Suppressor macrophage treated with lipopolysaccharide for 4 hours (primary cell): ENCODE measurements at places on chromosomes 6 and 20.
A peak's percentile ranks its signal among the peaks of the same experiment; 100 is the strongest.

GRCh38 chr6:79627422-79627821, 3.7 kb upstream of the SH3BGRL2 start:
- DNase-seq: no peak

- DNase-seq: no peak
Measured at GRCh38 chr6:88163616-88164015, 2.5 kb downstream of the CNR1 start.

GRCh38 chr6:106477790-106478189, 117.3 kb downstream of the CRYBG1 start:
- DNase-seq: no peak

DNA sequence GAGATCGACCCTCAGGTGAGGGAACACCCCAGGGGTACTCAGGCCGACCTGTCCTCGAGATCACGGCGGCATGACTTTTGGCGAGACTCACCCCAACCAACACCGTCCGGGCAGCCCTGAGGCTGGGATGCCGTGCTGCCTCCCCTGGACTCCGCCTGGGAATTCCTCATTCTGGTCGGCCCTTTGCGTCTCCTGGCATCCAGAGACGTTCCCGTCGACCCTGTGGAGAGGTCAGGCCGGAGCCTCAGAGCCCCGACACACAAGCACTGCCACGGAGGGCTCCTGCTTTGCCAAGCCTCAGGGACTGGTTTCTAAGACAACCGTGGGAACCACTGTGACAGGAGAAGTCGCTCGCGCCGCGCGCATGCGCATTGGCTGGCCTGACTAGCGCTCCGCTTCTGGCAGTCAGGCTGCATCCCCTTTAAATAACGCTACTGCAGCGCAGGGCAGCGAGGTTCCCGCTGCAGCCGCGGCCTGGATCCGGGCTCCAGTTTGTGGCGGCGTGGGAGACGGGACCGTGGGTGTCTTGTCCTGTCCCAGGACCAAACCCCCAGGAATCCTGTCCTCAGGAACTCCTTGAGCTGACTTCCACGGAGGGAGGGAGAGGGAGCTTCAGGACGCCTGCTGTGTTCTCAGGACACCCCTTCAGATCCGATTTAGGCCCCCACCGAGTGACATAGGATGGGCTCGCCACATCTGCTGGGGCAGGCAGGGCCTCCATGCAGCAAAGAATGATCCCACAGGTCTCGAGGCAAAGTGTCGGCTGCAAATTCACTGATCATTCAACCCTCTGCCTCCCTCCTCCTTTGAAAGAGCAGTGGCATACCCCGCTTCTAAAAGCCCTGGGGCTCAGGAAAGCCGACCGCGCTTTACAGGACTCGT, 163.2 kb upstream of the ZNF337 start:
- peak; percentile 73 for DNase-seq

DNA sequence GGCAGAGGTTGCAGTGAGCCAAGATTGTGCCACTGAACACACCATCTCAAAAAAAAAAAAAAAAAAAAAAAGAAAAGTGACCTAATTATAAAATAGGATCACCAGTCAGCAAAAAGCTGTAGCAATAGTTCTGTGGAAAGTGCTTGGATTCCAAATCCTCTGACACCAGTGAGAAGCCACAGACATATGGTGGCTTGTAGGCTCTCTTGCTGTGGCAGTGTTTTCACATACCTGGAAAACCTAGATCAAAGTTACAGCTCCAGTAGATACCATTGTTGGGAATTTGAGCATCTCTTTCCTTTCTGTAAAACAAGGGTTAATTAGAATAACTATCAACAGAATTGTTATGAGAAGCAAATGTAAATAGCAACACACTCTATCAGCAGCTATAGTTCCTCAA, 4.1 kb downstream of the CCDC170 start:
- DNase-seq: peak; percentile 33

DNA sequence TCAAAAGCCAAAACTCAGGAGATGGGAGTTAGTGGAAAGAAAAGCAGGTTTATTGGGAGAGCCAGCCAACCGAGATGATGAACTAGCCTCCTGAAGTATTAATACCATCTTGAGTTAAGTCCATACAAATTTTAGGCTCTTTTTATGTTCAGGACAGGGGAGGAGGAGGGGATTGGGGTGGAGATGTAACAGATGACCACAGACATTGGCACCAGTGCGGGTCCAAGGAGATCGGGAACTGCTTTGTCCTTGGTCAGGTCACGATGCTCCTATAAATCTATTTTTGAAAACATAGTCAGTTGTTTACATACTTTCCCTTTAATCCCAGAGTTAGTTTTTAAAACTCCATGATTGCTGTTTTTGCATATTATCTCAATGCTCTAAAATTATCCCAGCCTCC, 219.6 kb downstream of the ANKRD60 start:
- DNase-seq: no peak

DNA sequence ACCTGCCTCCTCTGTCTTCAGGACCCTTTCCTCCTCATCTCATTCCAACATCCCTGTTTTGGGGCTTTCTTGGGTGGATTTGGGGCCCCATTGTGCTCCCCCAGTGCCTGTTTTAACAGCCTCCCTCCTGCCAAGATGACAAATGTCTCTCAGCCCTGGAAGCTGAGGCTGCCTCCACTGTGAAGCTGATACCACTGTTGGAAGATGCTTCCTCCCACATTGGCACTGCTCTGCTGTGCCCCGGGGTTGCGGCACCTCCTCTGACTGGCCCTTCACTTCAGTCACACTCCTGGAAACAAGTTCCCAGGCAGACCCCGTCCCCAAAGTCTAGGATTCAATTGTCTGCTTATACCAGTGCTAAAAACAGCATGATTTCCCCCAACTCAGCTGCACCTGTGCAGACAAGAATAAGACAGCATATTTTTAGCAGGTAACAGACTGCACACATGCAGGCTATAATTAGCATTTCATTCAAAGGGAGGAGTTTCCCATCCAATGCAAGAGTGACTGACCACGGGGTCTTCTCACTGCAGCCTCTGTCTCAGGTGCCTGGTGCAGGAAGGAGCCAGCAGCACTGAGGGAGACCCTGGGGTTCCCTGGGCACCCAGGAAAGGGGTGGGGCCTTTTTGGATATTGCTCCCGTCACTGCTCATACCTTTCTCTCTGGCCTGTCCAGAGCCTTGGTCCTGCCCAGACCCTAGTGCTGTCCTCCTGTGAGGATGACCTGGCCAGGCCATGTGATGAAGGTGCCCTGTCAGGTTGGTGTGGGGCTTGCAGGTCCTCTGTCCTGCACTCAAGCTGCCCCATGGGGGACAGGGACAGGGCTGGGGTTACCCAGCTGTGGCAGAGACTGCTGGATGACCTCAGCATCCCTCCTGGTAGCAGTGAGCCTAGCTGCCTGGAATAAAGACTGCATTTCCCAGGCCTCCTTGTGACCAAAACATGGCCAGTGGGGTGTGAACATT, 31.5 kb upstream of the SULF2 start:
- no peak for DNase-seq

DNA sequence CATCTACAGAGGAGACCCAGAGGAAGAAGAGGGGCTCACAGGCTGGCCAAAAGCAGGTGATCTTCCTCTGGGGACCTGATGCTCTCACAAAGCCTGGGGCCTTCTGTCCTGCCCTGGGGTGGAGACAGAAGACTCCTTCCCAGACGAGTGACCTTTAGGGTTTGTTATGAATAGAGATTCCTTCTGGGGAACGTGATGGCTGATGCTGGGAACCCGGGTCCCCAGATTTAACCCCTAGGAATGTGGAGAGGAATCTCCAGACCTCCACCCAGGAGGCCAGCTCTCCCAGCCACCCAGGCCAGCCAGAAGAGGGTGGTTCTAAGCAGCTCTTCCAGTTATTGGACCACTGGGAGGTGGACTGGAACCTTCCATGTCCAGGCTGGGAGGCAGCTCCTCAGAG, 16.8 kb upstream of the CCN5 start:
- DNase-seq: no peak

GRCh38 chr20:2599288-2600006, 53.0 kb upstream of the NOP56 start:
- no peak for DNase-seq

DNA sequence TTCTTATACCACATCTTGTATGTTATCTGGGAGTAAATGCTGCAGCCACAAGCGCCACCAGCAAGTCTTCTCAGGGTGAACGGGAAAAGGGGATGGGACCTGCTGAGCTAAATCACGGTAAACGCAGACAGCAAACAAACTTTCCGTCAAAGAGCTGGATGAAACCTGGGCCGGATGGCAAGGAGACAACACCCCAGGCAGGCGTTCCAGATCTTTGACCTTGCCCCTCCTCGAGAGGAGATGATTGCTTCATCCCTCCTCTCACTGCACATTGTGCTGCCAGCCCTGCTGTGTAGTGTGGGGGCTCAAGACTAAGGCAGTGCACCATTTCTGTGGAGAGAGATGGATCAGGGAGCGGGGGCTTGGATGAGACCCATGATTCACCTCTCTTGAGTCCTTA, 9.8 kb downstream of the RAET1E start:
- no peak for DNase-seq

DNA sequence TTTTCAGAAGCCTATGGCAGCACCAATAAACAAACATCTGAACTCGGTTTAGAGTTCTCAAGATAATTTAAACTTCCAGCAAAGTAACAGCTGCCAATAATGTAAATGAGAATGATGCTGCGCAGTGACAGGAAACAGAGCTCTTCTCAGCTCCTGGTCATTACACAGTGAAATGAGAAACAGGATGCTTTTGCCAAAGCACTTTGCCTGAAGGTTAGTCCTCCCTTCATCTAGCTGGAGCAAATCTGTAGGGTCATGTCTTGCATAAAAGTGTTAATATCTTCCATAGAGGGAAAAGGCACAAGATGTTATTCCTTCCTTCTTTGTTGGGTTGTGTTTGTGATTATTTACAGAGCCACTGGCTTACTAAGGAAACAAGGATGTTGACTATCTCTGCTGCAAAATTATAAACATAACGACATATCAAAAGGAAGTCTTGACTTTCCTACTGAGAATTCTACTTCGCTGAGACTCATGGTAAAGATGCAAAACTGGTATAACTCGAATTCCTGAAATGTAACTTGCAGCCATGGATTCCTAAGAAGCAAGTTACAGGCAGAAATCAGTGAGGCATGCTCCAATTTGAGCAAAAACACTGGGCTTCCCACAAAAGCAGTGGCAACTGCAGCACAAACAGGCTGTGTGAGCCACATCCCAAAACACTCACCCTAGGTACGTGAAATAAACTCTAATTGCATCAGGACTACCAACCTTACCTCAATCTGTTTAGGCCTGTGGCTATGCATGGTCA, 102.5 kb upstream of the BEND6 start:
- no peak for DNase-seq

- DNase-seq: no peak
Measured at GRCh38 chr6:11953641-11954040, 58.5 kb upstream of the HIVEP1 start.

GRCh38 chr6:35642471-35643161, 46.1 kb downstream of the FKBP5 start:
- peak; percentile 21 for DNase-seq

DNA sequence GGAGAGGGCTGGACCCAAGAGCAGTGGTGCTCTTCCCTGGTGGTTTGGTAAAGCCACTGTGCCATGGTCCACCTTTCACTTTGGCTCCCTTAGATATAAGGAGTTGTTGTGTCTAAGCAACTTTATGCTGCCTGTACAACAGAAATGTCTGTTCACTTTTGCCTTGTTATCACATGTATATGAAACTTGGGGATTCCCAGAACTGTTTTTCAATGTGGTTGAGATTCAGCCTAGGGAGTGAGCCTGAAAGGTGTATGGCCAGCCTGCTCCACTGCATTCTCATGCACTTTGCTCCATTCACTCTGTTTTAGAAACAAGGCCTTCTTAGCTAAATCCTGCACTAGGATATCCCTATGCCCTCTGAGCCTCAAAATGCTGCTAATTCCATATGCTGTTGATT, 234.5 kb upstream of the THEMIS start:
- DNase-seq: no peak

DNA sequence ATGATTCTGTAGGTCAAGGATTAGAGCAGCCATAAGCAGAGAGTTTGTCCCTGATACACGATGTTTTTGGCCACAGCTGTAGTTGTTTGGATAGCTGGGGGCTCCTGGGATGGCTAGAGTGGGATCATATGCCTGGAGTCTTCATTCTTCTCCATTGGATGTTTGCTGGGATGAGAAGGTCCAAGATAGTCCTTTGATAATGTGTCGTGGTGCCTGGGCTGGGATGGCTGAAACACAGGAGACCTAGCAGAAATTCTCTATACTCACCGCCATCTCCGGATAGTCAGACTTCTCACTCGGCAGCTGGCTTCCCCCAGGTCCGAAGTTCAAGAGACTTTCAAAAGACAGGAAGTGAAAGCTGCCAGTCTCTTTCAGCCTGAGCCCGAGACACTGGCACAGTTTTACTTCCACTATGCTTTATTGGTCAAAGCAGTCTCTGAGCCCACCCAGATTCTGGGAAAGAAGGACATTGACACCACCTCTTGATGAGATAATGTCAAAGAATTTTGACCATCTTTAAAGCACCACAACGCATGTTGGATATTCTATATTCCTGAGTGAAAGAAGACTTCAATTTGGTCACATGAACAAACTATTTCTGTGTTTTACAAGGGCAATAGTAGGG, 16.0 kb downstream of the MARCKS start:
- peak; percentile 90 for DNase-seq

- DNase-seq: no peak
Measured at GRCh38 chr6:145954985-145955384, 9.2 kb downstream of the SHPRH start.

GRCh38 chr20:59750209-59750840, 146.0 kb downstream of the PHACTR3 start:
- no peak for DNase-seq

- no peak for DNase-seq
Measured at GRCh38 chr20:44159125-44159524, 27.9 kb downstream of the JPH2 start.

GRCh38 chr6:3707024-3707423, 44.5 kb downstream of the PXDC1 start:
- peak; percentile 55 for DNase-seq

DNA sequence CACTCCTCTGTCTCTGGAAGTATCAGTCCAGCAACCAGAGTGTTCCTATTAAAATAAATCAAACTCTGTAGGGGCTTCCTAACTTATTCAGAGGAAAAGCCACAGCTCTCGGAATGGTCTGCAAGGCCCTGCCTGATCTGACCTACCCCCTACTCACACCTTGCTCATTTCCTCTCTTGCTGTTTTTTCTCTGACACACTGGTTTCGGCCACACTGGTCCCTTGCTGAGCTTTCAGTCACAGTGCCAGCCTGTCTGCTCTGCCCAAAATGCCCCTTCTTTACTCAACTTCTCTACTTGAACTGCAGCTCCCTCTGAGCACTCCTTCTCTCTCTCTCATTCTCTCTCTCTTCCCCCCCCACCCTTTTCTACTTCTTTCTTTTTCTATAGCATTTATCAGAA, 430.2 kb downstream of the UTRN start:
- no peak for DNase-seq

GRCh38 chr6:163384510-163384909, 30.0 kb upstream of the QKI start:
- peak; percentile 27 for DNase-seq

GRCh38 chr20:22729180-22729579, 144.8 kb upstream of the FOXA2 start:
- peak; percentile 84 for DNase-seq

DNA sequence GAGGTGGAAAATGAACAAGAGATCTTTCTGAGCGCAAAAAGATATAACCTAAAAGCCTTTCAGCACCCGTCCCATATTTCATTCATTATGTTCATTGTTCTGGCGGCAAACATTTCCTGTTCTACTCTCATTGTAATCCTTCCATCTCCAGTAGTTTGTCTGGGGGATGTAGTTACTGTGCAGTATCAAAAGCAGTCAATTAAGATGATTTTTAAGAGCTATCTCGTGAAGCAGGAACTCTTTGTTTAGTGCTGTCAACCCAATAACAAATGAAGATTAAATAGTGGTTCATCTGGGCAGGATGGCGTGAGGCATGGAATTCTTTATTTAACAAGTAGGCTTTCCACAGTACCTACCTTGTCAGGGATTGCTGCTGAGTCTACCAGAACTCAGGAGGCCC, 876.7 kb downstream of the HACE1 start:
- no peak for DNase-seq
